ENCODE measurements at places on chromosomes 16 and 17.

DNA sequence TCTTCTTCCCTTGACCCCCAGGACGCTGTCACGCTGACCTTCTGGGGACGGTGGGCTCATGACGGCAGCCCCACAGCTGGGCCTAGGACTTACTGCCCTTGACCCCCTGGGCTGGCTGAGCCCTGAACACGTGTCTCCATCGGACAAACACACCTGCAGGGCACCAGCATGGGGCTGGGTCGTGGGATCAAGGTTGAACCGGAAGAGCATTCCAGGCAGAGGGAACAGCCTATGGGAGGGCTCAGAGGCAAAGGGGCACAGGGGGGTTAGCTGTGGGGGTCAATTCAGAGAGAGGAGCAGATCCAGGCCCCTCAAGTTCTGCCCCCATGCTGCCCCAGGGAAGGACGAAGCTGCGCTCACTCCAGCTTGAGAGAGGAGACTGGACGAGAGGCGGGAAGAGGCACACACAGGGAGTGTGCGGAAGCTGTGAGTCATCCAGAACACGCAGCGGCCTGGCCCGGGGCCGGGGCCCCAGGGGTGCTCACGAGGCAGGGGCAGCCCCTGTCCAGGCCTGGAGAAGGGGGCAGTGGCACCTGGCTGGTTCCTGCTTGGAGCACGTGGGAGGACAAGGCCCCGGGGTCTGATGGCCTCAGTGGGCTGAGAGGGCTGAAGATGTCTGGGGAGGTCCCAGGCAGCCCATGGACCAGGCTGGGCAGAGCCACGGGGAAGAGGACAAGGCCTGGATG, 9.9 kb downstream of the SSTR5 start:
- no peak for DNase-seq

- no peak for DNase-seq
Observed at GRCh38 chr16:64312980-64313379, 808.9 kb downstream of the CDH11 start.

DNA sequence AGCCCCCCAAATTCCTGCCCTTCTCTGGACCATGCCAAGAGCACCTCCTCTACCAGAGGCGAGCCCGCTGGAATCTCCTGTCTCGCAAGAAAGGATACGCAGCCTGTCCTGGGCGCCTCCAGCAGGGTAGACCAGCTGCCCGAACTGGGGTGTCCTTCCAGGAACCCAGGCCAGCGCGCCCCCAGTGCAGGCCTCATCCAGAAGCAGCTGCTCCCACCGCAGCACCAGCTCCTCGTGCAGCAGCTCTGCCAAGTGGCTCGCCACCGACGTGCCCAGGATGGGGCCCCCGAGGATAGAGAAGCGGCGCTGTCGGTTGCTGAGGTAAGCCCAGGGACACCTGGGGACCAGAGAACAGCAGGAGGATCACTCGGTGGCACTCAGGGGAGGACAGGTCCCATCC, 4.8 kb downstream of the TAF1C start:
- DNase-seq: no peak

- no peak for DNase-seq
Observed at GRCh38 chr16:53580038-53580802, 77.2 kb upstream of the AKTIP start.

DNA sequence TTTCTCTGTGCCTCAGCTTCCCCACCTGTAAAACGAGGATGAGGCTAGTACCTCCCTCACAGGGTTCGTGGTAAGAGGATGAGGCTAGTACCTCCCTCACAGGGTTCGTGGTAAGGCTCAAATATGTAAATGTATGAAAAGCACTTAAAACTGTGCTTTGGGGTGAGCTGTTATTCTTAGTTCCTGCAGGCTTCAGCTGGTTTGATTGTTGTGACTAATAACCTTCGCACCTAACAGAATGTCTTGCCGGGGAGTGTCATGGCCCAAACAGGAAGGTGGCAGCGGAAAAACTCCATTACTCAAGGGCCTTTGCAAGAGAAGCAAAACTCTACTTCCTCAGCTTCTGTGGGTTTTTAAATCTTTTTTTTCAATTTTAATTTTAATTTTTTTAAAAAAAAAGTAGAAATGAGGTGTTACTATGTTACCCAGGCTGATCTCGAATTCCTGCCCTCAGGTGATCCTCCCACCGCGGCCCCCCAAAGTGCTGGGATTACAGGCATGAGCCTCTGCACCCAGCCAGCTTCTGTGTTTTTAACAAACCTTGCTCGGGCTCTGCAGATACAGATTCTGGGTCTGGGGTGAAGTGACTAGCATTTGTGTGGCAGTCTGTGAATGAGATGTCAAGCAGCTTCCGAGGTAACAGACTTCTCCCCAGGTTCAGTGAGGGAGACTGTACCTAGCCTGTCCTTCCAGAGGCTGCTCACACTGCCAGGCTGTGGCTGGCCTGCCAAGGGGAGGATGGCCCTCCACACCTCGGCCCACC, 103.0 kb downstream of the RAB11FIP4 start:
- DNase-seq: no peak

- no peak for DNase-seq
Observed at GRCh38 chr16:17082095-17082882, 388.5 kb downstream of the XYLT1 start.
